ENCODE measurements at places on chromosomes 5 and 9.

DNA sequence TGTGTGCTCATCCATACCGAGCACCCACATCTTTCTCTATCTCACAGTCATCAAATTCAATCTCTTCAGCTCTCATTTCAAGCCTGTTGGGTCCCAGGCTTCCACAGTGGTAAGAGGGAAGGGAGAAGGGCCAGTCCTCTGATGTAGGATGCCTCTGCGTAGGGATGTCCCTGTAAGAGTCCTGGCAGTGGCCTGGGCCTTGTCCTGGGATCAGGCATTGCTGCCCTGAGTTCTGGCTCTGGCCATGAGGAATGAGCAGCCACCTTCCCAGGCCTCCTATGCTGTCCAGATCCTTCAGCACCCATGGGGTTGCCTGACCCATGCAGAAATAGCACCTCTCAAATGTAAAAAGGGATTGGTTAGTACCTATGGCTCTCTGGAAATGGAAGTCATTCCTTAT lies 121.2 kb downstream of the EFNA5 start:
- DNase-seq, result no peak

DNA sequence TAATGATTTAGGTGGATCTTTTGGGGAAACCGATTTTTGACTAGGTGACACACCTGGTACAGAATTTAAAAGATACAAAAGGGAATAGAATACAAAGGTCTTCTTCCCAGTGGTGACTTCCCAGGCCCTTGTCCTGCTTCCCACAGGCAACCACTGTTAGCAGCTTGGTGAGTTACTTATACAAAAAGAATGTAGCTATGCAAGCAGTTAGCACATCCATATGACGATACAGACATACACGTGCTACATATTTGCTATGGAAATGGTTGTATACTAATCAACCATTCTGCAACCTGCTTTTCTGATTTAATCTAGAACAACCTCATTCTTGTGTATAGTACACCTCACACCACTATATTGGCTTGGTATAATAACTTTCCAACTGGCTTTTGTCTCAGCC lies 51.0 kb downstream of the OTULIN start:
- DNase-seq, result no peak

GRCh38 chr9:131650254-131650653 lies 89.6 kb downstream of the RAPGEF1 start:
- DNase-seq, result no peak

DNA sequence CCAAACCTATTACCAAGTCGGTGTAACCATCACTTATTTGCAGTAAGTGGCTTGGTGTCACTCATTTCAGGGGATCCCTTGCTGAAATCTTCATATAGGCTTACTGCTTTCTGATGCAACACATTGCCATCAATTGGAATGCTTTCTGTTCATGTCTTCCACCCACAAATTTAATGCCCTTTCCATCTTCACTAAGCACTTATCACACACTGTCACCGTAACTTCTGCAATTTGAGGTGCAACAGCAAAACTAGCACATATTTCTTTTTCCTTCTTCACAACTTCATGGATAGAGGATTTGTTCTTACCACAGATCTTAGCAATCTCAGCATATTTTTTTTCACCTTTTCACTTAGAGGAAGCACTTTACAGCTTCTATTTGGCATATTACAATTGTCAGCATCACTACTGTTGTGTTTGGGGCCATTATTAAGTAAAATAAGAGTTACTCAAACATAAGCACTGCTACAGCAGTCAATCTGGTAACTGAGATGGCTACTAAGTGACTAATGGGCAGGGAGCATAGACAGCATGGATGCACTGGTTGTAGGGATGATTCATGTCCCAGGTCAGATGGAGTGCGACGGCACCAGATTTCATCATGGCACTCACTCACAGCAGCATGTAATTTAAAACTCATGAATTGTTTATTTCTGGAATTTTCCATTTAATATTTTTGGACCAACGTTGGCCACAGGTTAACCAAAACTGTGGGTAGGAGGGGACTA lies 70.1 kb downstream of the PIP5K1B start:
- DNase-seq, result no peak

GRCh38 chr9:22512495-22512894 lies 65.9 kb downstream of the DMRTA1 start:
- DNase-seq, result no peak

- no peak for DNase-seq
These were observed 50.1 kb downstream of the ST8SIA4 start for GRCh38 chr5:100852988-100853449.

GRCh38 chr5:14700478-14701436 lies 36.2 kb downstream of the OTULIN start:
- no peak for DNase-seq

- no peak for DNase-seq
These were observed 31.6 kb upstream of the ANGPTL2 start for GRCh38 chr9:127154003-127154389.

DNA sequence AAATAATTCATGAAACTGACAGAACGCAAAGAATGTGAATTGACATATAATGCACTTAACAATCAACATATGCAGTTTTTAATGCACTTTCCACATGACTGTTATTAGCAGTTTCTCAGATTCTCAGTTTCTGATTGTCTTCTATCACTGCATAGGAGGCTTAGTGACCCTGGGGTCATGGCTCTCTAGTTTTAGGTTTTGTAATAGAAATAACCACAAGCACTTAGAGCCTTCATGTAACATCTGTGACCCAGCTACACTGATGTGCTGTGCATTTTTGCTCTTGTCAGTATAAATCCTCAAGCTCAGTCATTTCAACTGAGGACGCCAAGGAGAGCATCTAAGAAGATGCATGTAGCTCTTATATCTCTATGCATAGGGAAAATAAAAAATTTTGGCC lies 163.1 kb upstream of the IZUMO3 start:
- no peak for DNase-seq

DNA sequence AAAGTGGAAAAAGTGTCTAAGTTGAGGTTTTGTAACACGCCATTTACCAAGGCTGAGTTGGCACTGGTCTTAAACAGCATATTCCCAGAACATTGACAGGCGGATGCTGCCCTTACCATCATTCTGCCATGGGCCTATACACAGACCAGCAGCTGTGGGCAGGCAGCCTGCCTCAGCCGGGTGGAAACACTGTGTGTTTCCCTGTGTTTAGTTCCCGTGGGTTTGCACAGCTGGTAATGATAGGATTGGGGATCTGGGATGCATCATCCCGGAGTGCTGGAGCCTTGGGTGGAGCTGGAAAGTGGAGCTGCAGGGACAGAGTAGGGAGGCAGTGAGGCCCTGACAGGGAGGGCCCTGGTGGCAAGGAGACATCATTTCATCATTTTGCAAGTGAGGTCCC lies 5.5 kb upstream of the FGD3 start:
- no peak for DNase-seq

GRCh38 chr9:92432972-92433548 lies 8.8 kb upstream of the OMD start:
- DNase-seq, result no peak

- DNase-seq, result no peak
These were observed 240.9 kb downstream of the GABRB2 start for GRCh38 chr5:161305601-161306000.

GRCh38 chr5:3613726-3614125 lies 18.1 kb downstream of the IRX1 start:
- DNase-seq, result no peak

GRCh38 chr9:131910572-131910971 lies 169.1 kb downstream of the MED27 start:
- no peak for DNase-seq

GRCh38 chr5:138953387-138954256 lies 78.5 kb upstream of the LRRTM2 start:
- peak; percentile 25 for DNase-seq

GRCh38 chr5:39432696-39433530 lies 8.1 kb upstream of the DAB2 start:
- DNase-seq, result no peak

GRCh38 chr5:178462816-178463215 lies 127.4 kb downstream of the COL23A1 start:
- DNase-seq, result no peak

DNA sequence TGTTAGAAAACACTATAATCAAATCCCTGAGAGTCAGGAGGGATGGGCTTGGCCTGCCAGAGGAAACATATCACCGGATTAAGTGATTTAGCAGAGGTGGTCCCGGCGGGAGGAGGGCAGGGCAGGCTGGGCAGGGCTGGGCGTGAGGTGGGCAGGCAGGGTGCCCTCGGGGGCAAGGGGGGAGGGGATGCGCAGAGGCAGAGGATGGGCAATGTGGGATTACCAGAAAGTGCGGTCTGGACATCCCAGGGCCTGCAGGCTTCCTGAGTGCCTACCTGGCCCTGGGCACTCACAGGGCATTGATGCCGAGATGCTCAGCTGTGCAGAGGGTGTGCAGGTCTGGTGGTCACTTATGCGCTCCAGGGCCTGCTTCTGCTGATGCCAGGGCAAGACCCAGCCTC lies 115.2 kb downstream of the ADAMTS2 start:
- no peak for DNase-seq

DNA sequence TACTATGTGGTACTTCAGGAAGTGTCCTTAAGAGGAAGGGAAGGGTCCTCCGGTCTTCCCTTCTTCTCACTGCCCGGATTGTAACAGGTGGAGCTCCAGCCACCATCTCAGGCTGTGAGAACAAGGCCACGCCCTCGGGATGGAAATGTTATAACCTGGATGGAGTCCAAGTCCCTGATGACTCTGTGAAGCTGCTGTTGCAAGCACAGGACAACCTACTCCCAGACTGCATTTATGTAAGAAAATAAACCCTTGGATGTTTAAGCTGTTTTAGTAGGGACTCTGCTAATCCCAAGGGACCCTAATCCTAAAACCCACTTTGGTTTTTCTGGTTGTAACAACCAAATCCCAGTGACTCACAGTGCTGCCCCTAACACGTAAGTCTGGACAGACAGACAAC lies 221.6 kb downstream of the ACTL7B start:
- DNase-seq, result no peak

GRCh38 chr9:4922730-4923129 lies 62.3 kb upstream of the JAK2 start:
- no peak for DNase-seq

- DNase-seq, result no peak
These were observed 4.1 kb upstream of the TOR1A start for GRCh38 chr9:129828051-129828450.

GRCh38 chr5:122882831-122883230 lies 37.4 kb downstream of the SNX24 start:
- no peak for DNase-seq

DNA sequence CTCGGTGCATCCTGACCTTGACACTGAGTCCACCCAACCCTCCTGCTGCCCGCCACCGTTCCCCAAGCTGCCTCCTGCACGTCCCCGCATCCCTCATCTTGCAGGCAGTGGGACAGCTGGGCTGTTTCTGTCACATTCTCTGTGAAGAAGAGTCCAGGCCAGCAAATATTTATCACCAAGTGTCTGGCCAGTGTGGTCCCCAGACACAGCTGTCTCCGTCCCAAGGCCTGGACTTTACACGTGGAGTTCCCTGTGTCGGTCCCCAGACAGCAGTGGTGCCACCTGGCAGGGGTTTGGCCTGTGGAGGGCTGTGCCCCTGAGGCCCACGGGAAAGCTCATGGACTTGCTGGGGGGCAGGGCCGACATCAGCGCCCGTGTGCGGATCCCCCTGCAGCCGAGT lies 9.2 kb upstream of the SLC12A7 start:
- DNase-seq, result no peak

GRCh38 chr5:149937610-149938009 lies 7.0 kb downstream of the PDE6A start:
- no peak for DNase-seq

Measured in CD4-positive, alpha-beta T cell treated with Interleukin-6 for 4 hours (primary cell).